ENCODE measurements at places on chromosomes 12 and 14.

DNA sequence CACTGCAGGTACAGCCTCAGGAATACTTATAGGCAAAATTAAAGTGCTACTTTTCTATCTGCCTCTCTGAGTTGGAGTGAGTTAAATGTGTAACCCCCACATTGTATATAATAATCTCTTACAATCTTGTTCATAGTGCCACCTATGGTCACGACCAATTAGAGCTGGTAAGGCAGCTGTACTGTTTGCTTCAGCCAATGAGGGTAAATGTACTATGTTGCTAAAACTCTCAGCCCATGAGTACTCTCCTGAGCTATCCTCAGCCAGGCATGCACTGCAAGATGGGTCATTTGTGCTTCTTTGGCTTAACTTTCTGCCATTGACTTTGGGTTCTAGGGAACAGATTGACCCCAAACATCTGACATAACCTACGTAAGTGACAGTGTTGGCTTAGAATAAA, 15.0 kb upstream of the MDM2 start:
- DNase-seq: peak; percentile 89

DNA sequence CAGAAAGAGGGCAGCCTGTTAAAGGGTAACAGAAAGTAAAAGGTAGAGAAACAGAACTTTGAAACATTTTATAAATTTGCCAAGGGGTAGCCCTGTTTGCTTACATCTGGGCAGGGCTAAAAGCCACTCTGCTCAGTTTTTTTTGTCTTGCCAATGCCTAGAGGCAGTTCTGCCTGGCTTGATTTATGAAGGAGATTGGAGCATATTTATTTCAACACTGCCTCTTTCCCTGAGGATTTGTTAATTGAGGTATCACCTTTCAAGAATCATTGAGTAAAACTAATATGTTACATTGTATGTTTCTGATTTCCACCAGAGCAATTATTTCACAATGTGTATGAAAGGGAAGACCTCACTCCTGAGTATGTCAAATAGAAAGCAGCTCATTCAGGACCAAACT, 160.8 kb downstream of the GXYLT1 start:
- DNase-seq: no peak

GRCh38 chr12:68270358-68270757, 17.0 kb upstream of the IL22 start:
- DNase-seq: no peak

GRCh38 chr14:96098309-96098998, 59.3 kb downstream of the C14orf132 start:
- peak; percentile 54 for DNase-seq

DNA sequence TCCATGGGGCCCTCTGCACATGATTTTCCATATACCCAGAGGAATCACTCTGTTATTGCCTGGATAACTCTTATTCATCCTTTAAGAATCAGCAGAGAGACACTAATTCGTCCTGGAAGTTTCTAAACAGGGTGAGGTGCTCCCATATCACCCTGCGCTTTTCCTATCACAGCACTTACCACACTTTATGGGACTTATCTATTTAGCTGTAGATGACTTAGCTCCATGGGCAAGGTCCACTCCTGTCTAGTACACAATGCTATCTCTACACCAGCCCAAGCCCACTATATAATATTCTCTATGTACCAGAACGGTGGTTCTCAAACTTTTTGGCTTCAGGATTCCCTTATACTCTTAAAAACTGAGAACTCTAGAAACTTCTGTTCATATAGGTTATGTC, 111.7 kb downstream of the EFCAB11 start:
- DNase-seq: no peak

GRCh38 chr12:108751821-108752220, 20.5 kb upstream of the CORO1C start:
- no peak for DNase-seq

DNA sequence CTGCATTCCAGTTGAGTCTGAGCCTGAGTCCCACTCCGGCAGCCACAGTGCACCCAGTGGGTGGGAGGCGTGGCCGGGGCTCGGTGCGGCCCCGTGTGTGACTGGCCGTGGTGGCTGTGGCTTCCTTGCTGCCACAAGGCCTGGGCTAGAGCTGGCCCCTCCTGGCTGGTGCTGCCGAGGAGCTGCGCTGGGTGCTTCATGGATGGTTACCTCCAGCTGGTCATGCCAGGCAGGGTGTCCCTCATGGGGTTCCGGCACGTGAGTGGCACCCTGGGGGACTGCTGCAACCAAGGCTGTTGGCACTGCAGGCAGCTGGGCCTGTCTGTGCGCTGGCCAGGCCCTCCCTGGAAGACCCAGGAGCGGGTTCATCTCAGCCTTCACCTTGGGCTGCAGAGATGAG, 62.7 kb downstream of the KIF26A start:
- DNase-seq: no peak

DNA sequence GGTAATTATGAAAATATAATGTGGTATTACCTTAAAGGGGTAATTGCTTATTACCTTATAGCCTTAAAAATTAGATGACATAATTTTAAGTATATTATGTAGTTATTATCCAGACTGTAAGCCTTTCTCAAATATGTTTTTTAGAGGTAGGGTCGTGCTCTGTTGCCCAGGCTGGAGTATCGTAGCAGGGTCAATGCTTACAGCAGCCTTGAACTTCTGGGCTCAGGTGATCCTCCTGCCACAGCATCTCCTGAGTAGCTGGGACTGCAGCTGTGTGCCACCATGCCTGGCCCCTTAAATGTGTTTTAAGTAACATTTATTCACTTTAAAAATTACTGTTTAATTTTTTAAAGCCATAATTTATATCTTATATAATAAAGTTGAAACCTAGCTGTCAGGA, 10.4 kb downstream of the PRPF39 start:
- no peak for DNase-seq

- DNase-seq: no peak
Measured at GRCh38 chr12:101670007-101670671, 27.3 kb upstream of the CHPT1 start.

DNA sequence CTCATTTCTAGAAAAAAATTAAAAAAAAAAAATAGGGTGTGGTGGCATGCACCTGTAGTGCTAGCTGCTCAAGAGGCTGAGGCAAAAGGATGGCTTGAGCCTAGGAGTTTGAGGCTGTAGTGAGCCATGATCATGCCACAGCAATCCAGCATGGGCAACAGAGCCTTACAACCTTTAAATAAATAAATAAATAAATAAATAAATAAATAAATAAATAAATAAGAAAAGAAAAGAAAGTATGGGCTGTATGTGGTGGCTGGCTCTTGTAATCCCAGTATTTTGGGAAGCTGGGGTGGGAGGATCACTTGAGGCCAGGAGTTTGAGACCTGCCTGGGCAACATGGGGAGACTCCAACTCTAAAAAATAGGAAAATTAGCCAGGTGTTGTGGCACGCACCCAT, 308.2 kb downstream of the ACSS3 start:
- DNase-seq: no peak

DNA sequence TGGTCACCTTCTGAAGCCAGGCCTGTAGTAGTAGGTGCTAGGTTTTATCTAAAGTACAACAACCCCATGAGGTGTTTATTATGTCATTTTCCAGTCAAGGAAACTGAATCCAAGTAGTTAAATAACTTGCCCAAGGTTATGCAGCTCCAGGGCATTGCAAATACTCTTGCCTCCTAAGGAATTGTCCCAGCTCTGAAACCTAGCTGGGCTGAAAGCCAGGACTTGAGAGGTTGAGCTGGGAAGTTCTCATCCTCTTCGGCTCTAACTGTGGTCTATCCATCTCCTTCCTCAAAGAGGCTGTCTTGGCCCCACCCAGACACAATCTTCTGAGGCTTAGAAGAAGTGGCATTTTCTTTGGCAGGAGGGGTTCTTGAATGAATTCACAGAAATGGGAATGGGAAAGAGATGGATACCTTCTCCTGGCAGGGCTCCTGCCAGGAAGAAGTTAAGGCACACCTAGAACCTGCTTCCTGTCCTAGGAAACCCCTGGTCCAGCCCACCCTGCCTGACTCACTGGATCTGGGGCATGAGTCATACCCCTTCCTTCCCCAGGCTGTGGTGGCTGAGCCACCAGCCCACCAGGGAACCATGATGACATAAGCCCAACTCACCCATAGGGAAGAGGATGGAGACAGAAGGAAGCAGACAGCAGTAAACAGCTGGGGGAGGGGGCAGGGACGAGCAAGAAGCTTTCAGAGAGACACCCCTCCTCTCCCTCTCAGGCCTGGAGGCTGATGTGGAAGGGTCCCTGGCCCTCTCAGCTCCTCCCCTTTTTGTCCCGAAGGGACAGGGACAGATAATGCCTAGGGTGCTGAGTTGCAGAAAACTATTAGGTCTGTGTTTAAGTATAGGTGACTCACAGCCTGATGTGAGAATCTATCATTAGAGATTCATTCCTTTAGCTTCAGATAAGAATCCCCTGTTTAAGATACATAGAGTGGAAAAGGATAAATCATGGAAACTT, 2.1 kb upstream of the PLEK2 start:
- DNase-seq: peak; percentile 81

GRCh38 chr12:3113671-3114325, 36.6 kb downstream of the TSPAN9 start:
- DNase-seq: no peak

GRCh38 chr12:110811972-110812371, 34.8 kb upstream of the CCDC63 start:
- no peak for DNase-seq

GRCh38 chr14:87325741-87326140, 667.2 kb downstream of the GALC start:
- no peak for DNase-seq

All from RWPE1 (cell line).